Naive thymus-derived CD8-positive, alpha-beta T cell (primary cell): ENCODE measurements at places on chromosomes 4 and X.

DNA sequence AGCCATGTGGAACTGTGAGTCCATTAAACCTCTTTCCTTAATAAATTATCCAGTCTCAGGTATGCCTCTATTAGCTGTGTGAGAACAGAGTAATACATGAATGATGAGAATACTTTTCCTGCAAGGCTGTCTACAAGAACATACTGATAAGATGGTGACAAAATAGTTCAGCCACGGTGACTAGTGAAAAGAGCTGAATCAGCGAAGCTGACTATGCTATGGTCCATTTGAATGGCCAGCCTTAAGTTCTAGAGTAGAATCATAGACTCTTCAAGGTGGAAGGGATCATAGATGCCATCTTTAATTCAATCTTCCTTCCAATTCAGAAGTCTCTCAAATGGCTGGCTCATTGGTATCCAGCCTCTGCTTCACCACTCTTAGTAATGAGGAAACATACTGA, 163.3 kb downstream of the SPANXN1 start:
- DNase-seq, result no peak

- DNase-seq, result no peak
These were observed 53.2 kb upstream of the CHRNA9 start for GRCh38 chr4:40281913-40282312.

- no peak for DNase-seq
These were observed 27.6 kb upstream of the INTU start for GRCh38 chr4:127604949-127605709.

GRCh38 chrX:73446831-73447230, at the start of gene CDX4:
Gene CDX4, plus strand, starts transcription at chrX:73447053. Its CDS starts 201 bp downstream, at chrX:73447254.
- no peak for DNase-seq
